ENCODE measurements at places on chromosomes 2 and 18. TPM values are rescaled to one million over a fixed set of nuclear protein-coding genes. Genes with fewer than 3 reads are reported as not detected.

LIPG gene
- 0.19 TPM for total RNA-seq

LANCL1 gene
- total RNA-seq = 50.3 TPM

IHH gene
- total RNA-seq = not detected

SPEG gene
- 103 TPM for total RNA-seq

DLGAP1 gene
- total RNA-seq = 0.08 TPM

NEMP2 gene
- 1.7 TPM for total RNA-seq

NT5DC4 gene
- total RNA-seq = not detected

NTSR2 gene
- 0.19 TPM for total RNA-seq

HEATR5B gene
- total RNA-seq = 27.7 TPM

CCDC195 gene
- not detected for total RNA-seq

NFATC1 gene
- total RNA-seq = 19.8 TPM

EIF2B4 gene
- 37.4 TPM for total RNA-seq

LCT gene
- not detected for total RNA-seq

SERPINB3 gene
- not detected for total RNA-seq

CHRNG gene
- total RNA-seq = not detected

BMP10 gene
- total RNA-seq = not detected

CD8B2 gene
- not detected for total RNA-seq

PAX8 gene
- 0.35 TPM for total RNA-seq

CFC1 gene
- total RNA-seq = not detected

EML4 gene
- 4.4 TPM for total RNA-seq

MORN2 gene
- total RNA-seq = 20.2 TPM

CRYBA2 gene
- total RNA-seq = not detected

SAG gene
- total RNA-seq = not detected

ERICH2 gene
- 0.94 TPM for total RNA-seq

ERMN gene
- total RNA-seq = not detected

RUFY4 gene
- total RNA-seq = not detected

PTPN4 gene
- total RNA-seq = 37.6 TPM

THSD7B gene
- 0.59 TPM for total RNA-seq

SLC14A1 gene
- 32.8 TPM for total RNA-seq

PIEZO2 gene
- 0.32 TPM for total RNA-seq

ATP8B1 gene
- 5.9 TPM for total RNA-seq

RNMT gene
- 21.4 TPM for total RNA-seq

FSIP2 gene
- 0.13 TPM for total RNA-seq

C2orf49 gene
- 18.7 TPM for total RNA-seq

OSGEPL1 gene
- total RNA-seq = 9.4 TPM

REG3G gene
- not detected for total RNA-seq

LRRTM1 gene
- total RNA-seq = 0.30 TPM

RGPD6 gene
- 5.8 TPM for total RNA-seq

BOLL gene
- not detected for total RNA-seq

CRYGC gene
- not detected for total RNA-seq

PCARE gene
- total RNA-seq = 0.67 TPM

SLC40A1 gene
- 48.2 TPM for total RNA-seq

CD28 gene
- total RNA-seq = 0.75 TPM

IL1A gene
- not detected for total RNA-seq

DSG1 gene
- total RNA-seq = 0.89 TPM

ABCG8 gene
- total RNA-seq = 0.11 TPM

KIF1A gene
- total RNA-seq = 0.65 TPM

SMYD1 gene
- 468 TPM for total RNA-seq

CCL20 gene
- total RNA-seq = not detected

WDR54 gene
- 2.2 TPM for total RNA-seq

SERPINB10 gene
- total RNA-seq = not detected

LYPD1 gene
- not detected for total RNA-seq

MTX2 gene
- 50.3 TPM for total RNA-seq

IL1RL1 gene
- 1.3 TPM for total RNA-seq

PPP1R1C gene
- total RNA-seq = 21.4 TPM

CDH19 gene
- total RNA-seq = 18.4 TPM

COMMD1 gene
- 60.8 TPM for total RNA-seq

GPR35 gene
- 2.0 TPM for total RNA-seq

Measured in Right ventricle myocardium superior (tissue), 1 donor.